ENCODE measurements at places on chromosomes 3 and 15.

GRCh38 chr15:88509321-88509720 is 37.2 kb downstream of the DET1 start:
- DNase-seq, result no peak

- DNase-seq, result no peak
Observed at GRCh38 chr3:101963902-101964362, 114.6 kb downstream of the NFKBIZ start.

GRCh38 chr3:180911876-180912303 is 580 bp upstream of the FXR1 start:
- no peak for DNase-seq

GRCh38 chr3:140724856-140725812 is 47.3 kb downstream of the TRIM42 start:
- DNase-seq, result no peak

- DNase-seq, result peak; percentile 3
Observed at GRCh38 chr3:66822186-66823008, 175.7 kb upstream of the KBTBD8 start.

- no peak for DNase-seq
Observed at GRCh38 chr3:178680489-178680888, 144.3 kb downstream of the KCNMB2 start.

GRCh38 chr15:48058371-48058770 is 62.4 kb upstream of the SLC24A5 start:
- peak; percentile 6 for DNase-seq

DNA sequence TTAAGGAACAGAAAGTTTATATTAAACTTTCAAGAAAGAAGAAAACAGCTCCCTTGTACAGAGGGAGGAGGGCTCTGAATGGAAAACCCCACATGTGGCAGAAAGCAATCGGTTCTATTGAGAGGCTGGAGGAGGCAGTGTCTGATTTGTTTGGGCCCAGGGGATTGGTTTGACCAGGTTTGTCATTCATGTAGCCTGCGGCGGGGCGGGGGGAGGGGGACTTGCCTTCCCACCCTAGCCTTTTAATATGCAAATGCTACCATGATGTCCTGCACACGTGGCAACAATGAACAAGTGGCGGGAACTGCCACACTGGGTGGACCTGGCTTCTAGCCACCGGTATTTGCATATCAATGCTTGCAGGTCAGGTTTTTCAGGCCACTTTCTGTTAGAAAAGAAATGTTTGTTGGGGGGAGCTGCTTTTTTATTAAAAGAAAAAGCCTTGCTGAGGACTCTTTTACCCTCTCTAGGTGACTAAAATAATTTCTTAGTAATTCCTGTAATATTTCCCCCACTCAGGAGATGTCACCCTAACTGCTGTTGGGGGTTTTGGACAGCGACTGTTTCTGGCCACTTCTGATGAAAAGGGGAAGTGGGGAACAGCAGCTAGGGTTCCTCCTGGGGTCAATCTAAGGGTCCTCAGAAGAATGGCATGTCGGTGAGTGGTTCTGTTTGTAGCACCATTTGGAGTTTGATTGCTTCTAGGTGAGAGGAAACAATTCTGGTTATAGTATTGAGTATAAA is 691.2 kb downstream of the TBL1XR1 start:
- DNase-seq, result no peak

DNA sequence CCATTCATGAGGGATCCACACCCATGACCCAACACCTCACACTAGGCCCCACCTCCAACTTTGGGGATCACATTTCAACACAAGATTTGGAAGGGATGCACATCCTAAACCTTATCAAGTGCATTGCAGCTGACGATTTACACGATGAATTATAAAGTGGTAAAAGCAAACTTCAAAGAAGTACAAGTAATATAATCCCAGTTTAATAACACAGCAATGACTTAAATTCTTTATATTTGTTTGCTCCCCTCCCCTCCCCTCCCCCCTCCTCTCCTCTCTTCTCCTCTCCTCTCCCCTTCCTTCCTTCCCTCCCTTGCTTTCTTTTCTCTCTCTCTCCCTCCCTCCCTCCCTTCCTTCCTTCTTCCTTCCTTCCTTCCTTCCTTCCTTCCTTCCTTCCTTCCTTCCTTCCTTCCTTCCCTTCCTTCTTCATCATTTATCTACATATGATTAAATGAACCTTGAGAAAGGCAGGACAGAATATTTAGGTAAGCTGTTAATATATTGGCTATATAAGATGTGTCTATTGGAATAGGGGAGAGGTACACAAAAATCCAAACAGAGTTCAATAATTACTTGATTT is 46.3 kb upstream of the CLSTN2 start:
- no peak for DNase-seq
